ENCODE measurements at places on chromosomes 5 and 9.

DNA sequence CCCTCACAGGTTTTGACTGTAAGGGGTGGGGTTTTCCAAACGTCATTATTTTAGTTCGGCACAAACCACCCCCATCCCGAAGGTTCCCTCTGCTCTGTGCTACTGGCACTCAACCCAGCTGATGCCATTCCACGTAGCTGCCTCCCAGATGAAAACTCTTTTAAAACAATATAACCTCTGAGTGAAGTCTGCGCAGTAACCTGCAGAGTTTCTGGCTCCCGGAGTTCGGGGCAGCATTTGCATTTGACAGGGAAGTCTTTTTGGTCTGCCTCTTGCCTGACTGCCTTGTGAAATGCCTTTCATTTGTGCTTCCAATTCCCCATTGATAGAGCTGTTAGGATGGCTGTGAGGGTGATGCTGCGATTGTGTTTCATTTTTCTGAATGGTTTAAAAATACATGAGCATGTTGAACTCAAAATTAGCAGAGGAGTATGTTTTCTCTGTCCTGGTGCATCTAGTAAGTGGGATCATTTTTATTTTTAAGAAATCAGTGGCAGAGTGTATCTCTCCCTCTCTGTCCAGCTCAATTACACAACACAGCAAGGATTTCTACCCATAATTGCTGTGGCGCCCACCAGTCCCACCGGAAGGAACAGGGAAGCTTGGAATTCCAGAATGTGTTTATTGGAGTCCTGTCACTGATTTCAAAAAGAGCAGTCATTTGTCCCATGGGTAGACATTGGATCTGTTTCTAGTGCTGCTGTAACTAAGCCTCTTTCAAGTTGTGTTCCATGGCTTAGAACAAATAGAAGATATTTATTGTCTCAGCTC is 24.8 kb downstream of the ADCY2 start:
- no peak for DNase-seq

GRCh38 chr5:133370904-133371303 is 241.4 kb downstream of the FSTL4 start:
- DNase-seq = peak; percentile 67

- no peak for DNase-seq
These were observed 109.4 kb downstream of the ASTN2 start for GRCh38 chr9:117305454-117305853.

DNA sequence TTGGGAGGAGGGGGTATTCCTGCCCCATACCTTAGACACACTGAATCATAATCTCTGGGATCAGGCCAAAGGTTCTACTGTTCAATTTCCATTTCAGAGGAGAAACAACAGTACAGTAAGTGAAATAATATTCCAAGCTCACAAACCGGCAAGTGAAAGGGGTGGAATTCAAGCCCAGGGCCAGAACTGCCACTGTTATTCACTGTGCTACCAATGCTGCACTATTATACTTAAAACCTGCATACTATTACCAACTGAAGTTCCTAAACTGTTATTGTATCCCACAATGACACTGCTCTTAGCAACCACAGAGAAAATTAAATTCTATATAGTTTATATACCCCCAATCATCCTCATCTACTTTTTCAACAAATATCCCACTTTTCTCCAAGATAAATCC is 24.6 kb downstream of the SSBP2 start:
- DNase-seq = no peak

DNA sequence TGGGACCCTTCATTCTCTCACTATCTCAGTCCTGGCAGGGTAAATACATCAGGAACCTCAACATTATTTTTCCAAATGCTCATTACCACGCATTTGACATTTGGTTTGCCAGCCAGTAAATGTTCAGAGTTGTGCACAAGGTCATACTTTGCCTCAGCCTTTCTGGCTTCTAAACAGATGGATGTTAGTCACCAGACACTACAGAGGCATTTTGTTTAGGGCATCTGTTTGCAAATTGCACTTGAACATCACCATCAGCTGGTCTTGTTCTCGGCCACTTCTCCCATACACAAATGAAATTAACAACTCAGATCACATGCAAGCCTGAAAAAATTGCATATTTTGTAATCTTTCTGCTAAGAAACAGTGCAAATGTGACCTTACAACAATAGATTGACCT is 75.0 kb upstream of the SLC1A1 start:
- no peak for DNase-seq

GRCh38 chr5:179981636-179982035 is 73.9 kb upstream of the TBC1D9B start:
- DNase-seq = no peak

GRCh38 chr9:99183616-99184015 is 38.1 kb downstream of the ALG2 start:
- no peak for DNase-seq

GRCh38 chr5:142915813-142916424 is 145.7 kb downstream of the ARHGAP26 start:
- DNase-seq = no peak

GRCh38 chr5:159826351-159827214 is 89.7 kb upstream of the ADRA1B start:
- no peak for DNase-seq

- DNase-seq = no peak
These were observed 263.1 kb upstream of the COX7C start for GRCh38 chr5:86354664-86355063.

DNA sequence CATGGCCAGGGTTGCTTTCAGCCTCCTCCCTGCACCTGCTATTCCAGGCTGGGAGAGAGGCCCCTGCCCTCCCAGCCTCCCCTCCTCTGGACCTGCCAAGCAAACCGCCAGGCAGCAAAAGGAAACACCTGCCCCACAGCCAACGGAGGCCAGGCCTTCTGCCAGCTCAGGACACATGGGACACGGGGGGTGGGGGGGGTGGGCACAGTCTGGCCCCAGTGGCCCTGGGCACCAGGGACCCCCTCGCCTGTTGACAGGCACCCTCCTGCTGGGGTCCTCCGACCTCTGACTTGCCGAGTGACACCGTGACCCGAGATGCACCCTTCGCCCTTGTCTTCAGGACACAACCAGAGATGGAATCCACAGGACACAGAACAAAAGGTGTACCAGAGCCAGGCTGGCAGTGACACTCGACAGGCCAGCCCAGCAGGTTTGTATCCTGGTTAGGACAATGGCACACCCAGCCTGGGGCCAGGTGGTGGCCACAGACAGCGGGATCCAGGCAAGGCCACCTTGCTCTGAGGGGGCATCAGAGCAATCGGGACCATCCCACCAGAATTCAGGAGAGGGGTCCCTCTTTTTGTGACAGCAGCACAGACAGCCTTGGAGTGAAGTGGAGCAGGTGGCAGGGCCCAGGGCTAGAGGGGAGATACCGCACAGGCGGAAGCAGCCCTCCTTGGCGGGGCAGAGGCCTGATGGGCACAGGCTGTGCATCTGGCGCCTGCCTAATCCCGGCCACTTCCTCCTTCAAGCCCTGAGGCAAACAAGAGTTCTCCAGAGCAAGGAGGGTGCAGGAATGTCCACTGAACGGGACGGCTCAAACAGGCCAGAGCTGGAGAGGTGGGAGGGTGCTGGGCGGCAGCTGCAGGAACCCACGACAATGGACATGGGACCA is 1.3 kb upstream of the TMEM210 start:
- no peak for DNase-seq

DNA sequence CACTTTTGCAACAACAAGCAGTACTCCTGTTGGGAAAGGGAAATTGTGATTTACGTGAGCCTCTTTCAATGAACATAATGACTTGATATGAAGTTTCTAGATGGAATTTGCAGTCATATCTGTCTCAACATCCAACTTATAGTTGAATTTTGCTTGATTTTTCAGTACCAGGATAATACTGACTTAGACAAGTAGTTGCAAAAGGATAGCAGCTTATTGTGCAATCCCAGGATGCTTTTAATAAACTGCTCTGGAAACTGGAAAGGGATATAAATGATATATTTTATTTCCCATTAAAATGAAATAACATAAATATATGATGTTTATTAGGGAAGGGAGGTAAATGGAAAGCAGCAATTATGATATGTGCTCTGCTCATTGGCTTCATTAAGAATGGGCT is 174.4 kb upstream of the RGMB start:
- DNase-seq = no peak

DNA sequence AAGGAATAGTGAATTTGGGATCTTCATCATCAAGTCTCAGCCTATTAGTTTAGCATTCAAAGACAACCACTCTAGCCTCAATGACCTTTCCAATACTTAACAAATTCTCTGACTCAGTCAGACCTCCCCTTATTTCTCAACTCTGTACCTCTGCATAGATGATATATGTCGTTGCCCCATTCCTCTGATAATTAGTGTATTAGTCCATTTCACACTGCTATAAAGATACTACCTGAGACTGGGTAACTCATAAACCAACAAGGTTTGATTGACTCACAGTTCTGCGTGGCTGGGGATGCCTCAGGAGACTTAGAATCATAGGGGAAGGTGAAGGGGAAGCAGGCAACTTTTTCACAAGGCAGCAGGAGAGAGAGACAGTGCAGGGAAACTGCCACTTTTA is 8.9 kb downstream of the MRPL22 start:
- no peak for DNase-seq

DNA sequence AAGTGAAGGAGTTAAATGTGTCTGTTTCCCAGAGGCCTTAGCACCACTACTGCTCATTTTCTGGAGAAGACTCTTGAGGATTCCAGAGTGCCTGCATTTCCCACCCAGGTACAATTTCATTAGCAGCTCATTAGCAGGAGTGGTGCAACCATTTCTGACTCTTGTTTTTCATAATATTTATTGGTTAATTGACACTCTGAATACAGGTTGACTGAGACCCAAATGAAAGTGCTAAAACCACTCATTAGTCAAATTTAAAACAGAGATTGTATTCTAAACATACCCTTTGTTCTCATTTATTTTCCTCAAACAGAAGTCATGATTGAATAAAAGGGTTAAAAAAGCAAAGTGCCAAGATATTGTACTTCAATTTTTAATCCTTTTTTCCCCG is 134.5 kb downstream of the SIL1 start:
- no peak for DNase-seq

DNA sequence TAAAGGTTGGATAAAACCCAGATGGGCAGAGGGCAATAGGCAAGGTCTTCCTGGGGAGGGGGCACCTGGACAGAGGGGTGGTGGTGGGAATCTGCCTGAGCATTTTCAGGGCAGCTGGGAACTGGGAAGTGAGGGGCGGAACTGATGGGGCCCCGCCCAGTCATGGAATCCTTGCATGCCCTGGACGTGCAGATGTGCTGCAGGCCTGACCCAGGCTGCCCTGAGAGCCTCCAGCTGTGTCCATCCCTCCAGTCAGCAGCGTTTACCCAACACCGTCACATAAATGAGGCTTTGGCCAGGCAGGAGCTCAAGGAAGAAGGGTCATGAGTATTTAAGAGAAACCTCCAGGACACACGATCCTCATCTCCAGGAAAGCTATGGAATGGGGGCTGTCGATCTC is 70.3 kb downstream of the DAB2IP start:
- no peak for DNase-seq

DNA sequence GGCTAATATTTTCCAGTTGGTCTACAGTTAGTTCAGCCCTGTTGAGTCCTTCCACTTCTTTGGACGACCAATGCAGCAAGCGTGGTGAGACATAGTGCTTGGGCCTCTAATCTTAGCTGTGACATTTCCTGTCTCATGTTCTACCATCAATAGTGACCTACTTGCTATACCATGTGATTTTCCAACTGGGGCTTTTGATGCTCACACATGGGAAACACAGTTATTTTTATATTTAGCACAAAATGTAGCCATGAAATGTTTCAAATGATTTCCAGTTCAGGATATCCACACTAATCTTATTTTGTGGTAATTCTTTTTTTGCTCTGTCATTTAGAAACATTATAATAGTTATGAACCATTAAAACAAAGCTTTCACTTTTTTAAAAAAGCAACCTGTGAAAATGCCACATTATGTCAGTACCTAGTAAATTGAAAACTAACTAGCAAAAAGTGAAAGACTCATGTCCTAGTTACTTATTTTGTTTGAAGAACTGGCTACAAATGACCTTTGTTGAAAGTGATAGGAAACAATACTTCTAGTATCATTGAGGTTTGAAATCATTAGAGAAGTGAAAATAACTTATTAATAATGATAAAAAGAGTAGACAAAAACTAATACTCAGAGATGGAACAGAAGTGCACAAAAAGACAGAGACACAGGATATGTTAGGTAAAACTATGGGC is 18.3 kb downstream of the MARCHF3 start:
- no peak for DNase-seq

DNA sequence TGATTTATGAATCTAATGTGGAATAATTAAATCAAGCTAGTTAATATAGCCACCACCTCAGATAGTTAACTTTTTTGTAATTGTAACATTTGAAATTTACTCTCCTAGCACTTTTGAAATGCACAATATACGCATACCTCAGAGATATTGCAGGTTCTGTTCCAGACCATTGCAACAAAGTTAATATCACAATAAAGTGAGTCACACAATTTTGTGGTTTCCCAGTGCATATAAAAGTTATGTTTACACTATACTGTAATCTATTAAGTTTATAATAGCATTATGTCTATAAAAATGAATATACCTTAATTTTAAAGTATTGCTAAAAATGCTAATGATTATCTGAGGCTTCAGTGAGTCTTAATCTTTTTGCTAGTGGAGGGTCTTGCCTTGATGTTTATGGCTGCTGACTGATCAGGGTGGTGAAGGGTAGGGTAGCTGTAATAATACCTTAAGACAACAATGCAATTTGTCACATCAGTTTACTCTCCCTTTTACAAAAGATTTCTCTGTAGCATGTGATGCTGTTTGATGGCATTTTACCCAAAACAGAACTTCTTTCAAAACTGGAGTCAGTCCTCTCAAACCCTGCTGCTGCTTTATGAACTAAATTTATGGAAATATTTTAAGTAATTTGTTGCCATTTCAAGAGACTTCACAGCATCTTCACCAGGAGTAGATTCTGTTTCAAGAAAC is 235.1 kb upstream of the ADAMTSL1 start:
- DNase-seq = no peak

GRCh38 chr5:172463031-172463430 is 8.7 kb upstream of the SH3PXD2B start:
- DNase-seq = no peak

- no peak for DNase-seq
These were observed 348.1 kb upstream of the WWC1 start for GRCh38 chr5:167943343-167943742.

DNA sequence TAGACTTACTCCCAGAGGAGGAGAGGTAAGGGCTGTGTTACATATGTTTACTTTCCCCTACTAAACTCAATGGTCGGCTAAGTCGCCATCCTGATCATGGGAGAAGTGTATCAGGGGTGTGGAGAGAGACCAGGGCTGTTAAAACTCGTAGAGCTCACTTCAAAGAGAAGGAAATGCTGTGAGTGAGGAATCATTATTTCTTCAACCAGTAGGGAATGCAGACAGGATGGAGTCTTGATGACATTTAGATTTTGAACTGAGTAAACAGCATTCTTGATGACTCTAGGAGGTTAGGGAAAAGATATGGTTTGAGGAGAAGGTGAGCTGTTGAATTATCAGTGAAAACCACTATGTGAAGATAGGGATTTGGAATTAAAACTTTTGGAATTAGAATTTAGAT is 17.3 kb downstream of the RECK start:
- no peak for DNase-seq

DNA sequence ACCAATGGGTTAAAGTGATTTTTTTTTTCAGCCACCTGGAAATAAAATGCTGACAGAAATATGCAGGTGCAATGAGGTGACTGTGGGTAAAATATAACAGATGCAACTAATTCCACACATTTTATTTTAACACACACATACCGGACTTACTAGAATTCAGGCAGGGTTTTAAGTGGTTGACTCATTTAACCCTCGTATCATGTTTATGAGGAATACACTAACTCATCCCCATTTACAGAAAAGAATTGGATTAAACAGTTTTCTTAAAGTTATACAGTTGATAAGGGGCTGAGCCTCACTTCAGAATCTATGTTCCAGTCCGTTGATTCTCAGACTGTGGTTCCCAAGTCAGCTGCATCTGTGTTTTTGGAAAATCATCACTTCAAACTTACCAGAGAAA is 207.5 kb downstream of the CHSY3 start:
- DNase-seq = no peak
